HuH-7 (cell line): ENCODE measurements at places on chromosomes 11 and 22.

DNA sequence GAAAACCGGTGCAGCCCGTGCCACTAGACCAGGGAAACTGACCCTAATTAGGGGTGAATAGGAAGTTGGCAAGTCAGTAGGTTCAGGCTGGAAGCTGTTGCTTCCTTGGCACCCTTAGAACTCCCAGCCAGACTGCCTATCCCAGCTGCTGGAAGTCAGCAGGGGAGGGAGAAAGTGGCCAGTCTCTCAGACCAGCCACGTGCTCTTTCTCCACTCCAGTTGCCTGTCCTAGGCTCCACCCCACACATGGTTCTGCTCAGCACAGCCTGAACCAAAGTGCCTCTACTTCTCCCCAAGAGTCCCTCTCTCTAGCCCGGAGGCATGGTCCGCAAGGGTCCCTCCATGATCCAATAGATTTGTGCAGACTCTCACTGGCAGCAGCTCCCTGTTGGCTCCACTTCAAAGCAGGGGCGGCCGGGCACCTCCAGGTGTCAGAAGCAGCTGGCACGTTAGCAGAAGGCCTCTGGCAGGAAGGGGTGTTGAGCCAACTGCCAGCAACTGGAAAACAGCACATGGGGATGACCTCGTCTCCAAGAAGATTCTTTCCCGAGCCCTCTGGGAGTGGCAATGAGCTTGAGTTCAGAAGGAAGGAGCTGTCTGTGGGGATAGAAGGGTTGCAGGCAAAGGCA, 27.7 kb downstream of the ARFGAP2 start:
- DNase-seq, result no peak

DNA sequence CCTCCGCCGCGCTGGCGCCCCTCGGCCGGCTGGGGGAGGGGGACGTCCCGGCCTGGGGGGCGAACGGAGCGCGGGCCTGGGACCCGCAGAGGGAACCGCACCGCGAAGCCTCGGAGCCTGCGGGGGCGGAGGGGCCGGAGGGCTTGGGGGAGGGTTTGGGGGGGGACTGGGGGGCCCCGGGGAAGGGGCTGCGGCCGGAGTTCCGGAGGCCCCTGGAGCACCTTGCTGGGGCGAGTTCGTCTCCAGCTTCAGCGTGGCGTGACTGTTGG, 261 bp upstream of the SCT start:
- DNase-seq, result no peak

- no peak for DNase-seq
Measured at GRCh38 chr11:101254037-101254436, 124.4 kb upstream of the PGR start.

- no peak for DNase-seq
Measured at GRCh38 chr11:121419836-121420235, 32.3 kb upstream of the SORL1 start.

- DNase-seq, result no peak
Measured at GRCh38 chr11:27842290-27842689, 142.0 kb upstream of the BDNF start.
